ENCODE measurements at places on chromosomes 16 and 17.

- DNase-seq: no peak
Observed at GRCh38 chr16:67304020-67304419, 22.5 kb downstream of the KCTD19 start.

GRCh38 chr16:50340578-50340977, 28.2 kb downstream of the BRD7 start:
- no peak for DNase-seq

- no peak for DNase-seq
Observed at GRCh38 chr16:35792516-35793285, 2333.3 kb downstream of the TP53TG3F start.

DNA sequence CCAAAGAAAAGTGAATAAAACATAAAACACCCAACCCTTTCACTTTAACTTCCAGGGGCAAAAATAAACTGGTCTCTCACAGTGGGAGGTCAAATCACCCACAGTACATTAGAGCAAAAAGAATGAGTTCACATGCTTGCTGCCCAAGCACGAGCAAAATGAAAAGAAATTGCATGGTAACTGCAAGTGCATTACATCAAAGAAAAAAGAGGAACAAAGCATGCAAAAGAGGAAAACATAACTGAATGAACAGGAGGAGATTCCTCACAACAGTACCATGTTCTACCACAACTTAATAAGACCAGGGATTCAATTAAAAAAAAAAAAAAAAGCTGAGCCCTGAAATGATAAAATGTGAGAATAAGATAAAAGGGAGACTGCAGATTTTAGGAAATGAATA, 12.3 kb downstream of the DNAH2 start:
- DNase-seq: no peak

- DNase-seq: no peak
Observed at GRCh38 chr17:70454908-70455307, 285.6 kb downstream of the KCNJ2 start.

GRCh38 chr16:7137560-7138330, 194.9 kb upstream of the RBFOX1 start:
- DNase-seq: no peak

DNA sequence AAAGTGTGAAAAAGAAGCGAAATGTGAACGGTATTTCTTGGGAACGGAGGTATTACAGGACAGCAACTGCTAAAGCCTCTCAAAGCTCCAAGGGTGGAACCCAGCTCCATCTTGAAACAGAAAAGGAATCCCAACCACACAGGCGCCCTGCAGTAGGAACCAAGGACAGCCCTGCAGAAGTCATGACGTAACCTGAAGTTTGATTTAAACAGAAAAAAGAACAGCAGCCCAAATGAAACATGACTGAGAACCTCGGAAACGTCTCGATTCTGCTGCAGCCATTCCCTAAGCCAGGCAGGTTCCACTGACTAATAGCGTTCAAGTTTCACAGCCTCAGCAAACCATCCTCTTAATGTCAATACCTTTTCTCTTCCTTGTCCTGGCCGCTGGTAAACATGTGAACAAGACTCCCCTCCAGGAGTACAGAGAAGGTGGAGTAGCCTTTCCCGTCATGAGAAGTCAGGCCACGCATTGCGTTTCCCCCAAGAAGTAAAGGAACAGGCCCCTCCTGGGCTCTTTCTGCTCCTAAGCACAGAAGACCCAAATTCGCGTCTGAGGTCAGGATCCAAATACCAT, 20.1 kb downstream of the SIAH1 start:
- no peak for DNase-seq

DNA sequence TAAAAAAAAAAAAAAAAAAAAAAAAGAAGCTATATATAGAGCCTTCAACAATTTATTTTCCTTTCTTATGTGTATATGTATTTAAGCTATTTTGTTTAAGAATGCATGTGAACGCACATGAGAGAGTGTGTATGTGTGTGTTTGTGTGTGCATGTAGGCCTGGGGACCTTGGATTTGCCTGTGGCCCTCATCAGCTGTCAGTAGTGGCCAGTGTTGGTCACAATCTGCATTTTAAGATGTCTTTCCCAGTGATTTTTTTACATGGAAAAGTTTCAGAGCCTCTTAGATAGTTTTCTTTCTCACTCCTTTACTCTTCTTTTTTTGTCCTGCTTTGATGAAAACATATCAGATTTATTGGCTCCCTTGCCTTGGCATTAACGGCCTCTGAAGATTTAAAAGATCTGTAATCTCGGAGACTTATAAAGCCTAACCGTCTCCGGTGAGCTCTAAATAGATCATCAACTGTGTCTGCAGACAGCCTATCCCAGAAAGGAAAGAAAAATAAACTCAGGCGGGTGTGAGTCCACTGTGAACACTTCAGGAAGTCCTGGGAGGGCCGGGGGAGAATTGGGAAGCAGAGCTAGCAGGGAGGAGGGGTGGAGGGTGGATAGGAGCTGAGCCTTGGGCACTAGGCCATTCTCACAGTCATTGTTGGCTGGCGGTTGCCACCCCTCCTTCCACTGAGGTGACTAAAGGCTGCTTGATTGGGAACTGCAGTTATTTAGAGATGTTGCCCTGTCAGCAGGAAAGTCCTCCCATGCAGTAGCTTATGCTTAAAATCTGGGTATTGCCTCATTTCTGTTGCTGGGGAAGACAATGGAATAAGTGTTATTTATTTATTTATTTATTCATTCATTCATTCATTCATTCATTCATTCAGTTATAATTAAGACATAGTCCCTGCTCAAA, 86.8 kb downstream of the WWP2 start:
- no peak for DNase-seq

DNA sequence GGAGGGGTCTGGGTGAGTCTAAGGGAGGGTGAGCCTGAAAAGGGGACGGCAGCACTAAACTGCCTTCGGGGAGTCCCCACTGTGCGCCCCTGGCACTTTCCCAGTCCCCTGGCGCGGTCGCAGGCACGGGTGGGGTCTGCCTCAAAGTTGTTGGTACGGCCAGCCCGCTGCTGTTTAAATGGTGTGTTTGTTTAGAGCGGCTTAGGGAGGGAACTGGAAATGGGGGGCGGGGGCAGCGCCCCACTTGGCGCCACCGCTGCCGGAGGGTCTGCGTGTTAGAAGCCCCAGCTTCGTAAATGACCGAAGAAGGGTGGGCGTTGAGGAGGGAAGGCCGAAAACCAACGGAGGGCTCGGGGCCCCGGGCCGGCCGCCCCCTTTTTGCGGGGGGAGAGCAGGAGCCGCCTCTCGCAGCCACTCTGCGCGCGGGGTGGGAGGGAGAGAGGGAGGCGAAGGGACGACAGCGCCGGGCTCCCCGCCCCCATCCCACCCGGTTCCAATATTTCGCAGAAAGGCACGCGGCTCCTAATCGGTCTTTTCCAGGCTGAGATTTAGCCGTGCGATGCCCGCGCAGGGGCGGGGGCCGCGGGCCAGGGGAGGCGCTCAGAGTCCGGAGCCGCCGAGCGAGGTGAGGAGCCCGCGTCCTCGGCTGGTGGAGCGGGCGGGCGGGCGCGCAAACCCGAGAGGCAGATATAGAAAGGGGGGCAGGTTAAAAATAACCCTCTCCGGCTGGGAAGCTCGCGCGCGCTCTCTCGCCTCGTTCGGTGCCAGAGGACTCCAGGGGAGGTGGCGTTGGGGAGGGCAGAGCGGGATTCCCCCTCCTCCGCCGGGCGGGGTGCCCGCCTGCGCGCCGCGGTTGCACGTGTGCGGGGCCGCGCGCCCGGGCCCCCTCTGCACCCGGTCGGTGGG, 54.9 kb downstream of the SREBF1 start:
- peak; percentile 30 for DNase-seq

- DNase-seq: no peak
Observed at GRCh38 chr16:67528870-67529581, 397 bp downstream of the RIPOR1 start.

DNA sequence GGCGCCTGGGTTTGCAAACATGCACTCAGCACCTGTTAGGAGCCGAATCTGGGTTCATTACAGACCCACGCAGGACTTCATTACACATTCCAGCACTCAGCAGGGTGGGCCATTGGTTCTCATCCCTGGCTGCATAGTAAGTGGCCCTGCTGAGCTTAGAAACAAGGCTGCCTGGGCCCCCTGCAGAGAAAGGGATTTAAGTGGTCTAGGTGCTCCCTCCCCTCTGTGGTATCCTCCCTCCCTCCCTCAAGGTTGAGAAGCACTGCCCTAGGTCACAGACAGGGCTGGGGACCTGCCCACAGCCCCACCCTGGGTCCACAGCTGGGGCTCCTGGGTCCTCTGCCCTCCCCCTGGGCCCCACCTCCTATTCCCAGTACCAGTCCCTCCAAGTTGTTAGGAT, 28.3 kb downstream of the WNT3 start:
- no peak for DNase-seq

- DNase-seq: no peak
Observed at GRCh38 chr16:52128361-52128760, 418.6 kb downstream of the TOX3 start.

- no peak for DNase-seq
Observed at GRCh38 chr16:24978370-24978914, 36.7 kb downstream of the ARHGAP17 start.

GRCh38 chr16:66524601-66525164, 25.2 kb downstream of the TK2 start:
- peak; percentile 24 for DNase-seq

- no peak for DNase-seq
Observed at GRCh38 chr16:88287219-88287618, 95.5 kb upstream of the ZNF469 start.

- no peak for DNase-seq
Observed at GRCh38 chr17:80345841-80346497, 69.0 kb upstream of the ENDOV start.

DNA sequence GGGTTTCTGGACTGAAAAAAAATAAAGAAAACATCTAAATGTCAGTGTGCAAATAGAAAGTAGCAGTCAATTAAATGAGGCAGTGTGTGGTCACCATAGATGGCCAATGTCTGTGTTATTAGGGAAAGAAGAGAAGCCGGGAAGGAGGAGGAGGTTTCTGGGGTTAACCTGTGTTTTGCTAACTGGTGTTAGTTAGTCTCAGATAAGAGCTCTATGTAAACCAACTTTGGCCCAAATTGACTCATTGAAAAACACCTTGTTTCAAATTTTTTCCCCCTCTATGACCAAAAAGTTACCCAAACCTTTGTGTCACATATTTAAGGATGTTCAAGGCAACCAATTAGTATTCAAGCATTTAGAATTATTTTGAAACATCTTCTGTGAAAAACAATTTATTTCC, 530.9 kb downstream of the MAF start:
- no peak for DNase-seq

- DNase-seq: peak; percentile 88
Observed at GRCh38 chr17:31321481-31321880, at the start of gene EVI2A. Gene EVI2A (minus strand): TSS chr17:31321622. CDS start chr17:31319013, 2,609 bp downstream.

- DNase-seq: no peak
Observed at GRCh38 chr17:74432766-74433391, 991 bp downstream of the GPRC5C start.

DNA sequence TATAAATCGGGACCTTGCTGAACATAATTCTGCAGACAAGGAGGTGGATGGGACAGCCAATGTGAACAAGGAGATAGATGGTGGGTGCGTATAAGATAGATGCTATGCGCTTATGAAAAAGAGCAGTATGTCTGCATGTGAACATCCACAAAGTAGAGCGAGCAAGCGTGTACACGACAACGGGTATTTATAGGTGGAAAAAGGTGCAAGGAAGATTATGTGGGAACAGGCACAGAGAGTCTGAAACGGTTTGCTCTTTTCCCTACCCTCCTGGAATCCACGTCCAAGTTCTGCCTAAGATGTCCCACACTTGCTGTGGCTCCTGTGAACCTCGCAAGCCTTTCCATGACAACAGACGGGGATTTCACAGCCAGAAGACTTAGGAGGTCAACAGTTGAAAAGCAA, 43.0 kb downstream of the SNX11 start:
- no peak for DNase-seq

DNA sequence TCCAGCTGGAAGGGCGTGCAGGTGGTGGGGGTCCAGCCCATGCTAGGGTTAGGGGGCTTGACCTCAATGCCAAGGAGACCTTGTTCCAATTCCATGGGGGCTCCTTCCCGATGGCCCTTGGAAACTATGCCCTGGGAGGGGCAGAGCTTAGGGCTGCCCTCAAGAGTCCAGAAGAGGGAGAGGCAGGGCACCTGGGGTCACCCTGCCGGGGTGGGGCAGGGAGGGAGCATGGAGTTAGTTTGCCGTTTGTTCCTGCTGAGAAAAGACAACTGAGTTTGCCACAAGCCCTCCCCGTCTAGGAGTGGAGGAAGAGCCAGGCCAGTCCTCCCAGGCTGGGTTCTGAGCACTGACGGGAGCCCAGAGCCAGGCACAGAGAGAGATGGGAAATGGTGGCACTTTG, 21.4 kb downstream of the MMP15 start:
- no peak for DNase-seq

GRCh38 chr17:11996722-11997146, 541 bp downstream of the ZNF18 start:
- peak; percentile 44 for DNase-seq

DNA sequence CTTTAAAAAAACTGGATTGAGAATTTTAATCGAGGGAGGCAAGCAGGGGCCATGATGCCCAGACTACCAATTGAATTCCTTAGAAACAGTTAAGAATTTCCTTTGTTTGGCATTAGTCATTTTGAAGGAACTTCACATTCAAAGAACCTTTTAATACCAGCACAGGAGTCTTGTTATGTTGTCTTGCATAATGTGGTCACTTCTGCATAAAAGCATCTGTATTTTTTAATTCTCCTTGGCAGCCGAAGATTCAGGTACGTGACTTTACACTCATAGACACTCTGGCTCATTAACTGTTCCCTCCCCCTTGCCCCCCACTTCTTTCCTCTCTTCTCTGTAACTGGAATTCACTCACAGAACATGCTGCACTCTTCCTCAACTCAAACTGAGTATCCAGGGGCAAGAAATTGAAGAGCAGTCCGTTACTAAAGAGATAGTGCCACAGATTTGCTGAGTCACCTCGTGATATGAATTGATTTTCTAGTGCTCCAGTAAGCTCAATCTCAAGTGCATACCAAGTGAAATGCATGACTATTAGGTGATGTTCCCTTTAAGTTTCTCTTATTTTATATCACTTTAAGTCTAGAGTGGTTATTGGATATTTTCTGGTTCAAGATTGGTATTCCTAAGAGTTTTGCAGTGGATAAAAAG, 572.2 kb upstream of the SOX9 start:
- DNase-seq: no peak

DNA sequence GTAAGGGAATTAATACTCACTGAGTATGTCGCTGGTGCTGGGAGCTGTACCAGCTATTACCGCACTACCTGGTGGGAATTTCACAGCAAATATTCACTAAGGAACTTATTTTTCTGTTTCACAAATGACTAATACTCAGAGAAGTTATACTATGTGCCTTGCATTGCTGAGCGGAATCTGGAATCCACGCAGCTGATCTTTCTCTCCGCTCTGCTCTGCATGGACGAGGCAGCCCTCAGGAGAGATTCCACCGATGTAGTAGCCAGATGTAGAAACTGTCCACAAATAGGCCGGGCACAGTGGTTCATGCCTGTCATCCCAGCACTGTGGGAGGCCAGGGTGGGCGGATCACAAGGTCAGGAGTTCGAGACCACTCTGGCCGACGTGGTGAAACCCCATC, 17.1 kb downstream of the NME3 start:
- no peak for DNase-seq

- DNase-seq: no peak
Observed at GRCh38 chr17:55398689-55399088, 22.9 kb downstream of the MMD start.

Measured in CD4-positive, alpha-beta memory T cell (primary cell).